Posterior vena cava (tissue), 2 donors: ENCODE measurements at places on chromosomes 6 and 20. TPM values are rescaled to one million over a fixed set of nuclear protein-coding genes. Genes with fewer than 3 reads are reported as not detected.

- no peak for DNase-seq
These were observed 113.7 kb upstream of the F13A1 start for GRCh38 chr6:6434151-6434550.

DNA sequence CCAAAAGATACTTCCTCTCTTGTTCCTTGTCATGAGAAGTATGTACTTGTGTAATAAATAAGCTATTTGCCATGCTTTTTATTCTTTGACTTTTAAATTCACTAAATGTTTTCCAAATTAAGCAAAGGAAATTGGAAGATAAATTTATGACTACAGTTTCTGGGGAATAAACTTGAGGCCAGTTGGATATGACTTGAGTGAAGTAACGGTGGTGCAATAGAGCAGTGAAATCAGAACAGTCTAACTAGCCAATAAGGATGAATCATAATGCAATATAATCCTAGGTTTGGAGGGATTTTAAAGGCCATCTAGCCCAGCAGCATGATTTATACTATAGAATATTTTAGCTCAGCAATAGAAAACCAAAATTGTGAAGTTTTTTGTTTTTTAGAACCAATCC, 183.8 kb upstream of the TCF21 start:
- no peak for DNase-seq

Gene MOCS1
- 27.3 TPM for total RNA-seq

DNA sequence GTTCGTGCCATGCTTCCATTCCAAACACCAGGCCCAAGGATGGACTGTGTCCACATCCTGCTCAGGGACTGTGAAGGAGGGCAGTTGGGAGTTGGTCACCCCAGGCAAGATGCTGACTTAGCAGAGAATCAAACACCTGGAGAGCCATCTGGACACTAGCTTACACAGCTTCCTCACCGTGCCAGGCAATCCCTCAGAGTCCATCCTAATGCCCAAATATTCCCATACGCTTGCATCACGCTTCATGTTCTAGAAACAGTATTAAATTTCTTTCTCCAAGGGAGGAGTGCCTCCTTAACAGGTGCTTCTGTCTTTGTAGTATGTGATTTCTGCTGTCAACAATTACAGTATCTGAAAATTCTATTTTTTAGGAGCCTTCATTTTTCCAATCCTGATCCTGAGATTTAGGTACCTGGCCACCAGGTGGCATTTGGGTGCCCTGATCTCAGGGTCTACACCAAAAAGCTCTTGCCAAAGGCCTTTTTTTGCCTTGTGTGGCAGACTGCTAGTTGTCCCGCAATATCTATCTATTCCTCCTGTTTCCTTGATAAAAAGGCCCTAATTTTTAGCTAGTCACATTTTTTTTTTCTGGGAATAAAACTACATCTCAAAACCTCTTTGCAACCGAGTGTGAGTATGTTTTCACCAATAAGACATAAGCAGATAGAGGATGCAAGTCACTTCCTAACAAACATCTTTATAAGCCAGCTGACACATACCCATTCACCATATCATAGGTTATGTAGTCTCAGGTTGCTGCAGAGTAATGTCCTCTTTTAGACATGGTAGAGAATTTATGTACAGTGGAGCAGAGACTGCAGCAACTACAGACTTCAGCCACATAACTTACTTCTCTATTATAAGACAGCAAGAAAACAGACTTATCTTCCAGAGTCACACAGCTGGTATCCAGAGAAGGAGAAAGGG, 85.0 kb downstream of the PREP start:
- no peak for DNase-seq

Gene C6orf15
- total RNA-seq, result not detected

- no peak for DNase-seq
These were observed 877.5 kb downstream of the TFAP2A start for GRCh38 chr6:9537381-9537780.

Gene RRBP1
- total RNA-seq, result 128 TPM

- no peak for DNase-seq
These were observed 727 bp downstream of the MRS2 start for GRCh38 chr6:24403501-24403824.

DNA sequence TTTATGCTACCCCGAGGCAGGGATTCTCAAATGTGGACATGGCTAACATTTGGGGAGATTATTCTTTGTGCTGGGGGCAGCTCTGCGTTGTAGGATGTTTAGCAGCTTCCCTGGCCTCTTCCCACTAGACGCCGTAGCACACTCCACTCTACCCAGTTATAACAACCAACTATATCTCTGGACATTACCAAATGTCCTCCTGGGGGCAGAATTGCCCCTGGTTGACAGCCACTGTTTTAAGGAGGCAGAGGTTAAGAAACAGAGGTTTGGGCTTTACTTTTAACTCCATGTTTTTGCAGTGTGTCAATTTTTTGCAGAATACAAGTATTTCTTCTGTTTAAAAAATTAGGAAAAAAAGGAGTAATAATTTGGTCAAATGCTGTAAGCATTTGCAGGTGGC, 56.2 kb upstream of the BMP6 start:
- DNase-seq, result no peak

- no peak for DNase-seq
These were observed 41.6 kb downstream of the NFATC2 start for GRCh38 chr20:51500936-51501335.

Gene SPATA2
- 4.5 TPM for total RNA-seq

DNA sequence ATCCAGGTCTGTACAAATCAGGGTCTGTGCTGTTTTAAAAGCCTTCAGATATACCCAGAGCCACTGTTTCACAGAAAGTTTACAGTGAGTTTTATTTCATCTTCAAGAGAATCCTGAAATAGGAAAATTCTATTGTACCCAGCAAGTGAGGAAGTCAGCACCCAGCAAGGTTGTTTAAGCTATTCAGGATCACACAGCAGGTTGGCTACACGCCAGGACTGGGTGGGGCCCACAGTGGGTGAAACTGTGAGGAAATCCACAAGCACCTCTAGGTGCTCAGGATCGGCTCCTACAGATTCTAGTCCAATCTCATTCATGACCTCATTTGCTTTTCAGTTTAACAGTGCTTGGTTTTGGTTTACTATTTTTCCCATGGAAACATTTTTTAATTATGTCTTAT, 128.9 kb downstream of the SYNDIG1 start:
- no peak for DNase-seq

DNA sequence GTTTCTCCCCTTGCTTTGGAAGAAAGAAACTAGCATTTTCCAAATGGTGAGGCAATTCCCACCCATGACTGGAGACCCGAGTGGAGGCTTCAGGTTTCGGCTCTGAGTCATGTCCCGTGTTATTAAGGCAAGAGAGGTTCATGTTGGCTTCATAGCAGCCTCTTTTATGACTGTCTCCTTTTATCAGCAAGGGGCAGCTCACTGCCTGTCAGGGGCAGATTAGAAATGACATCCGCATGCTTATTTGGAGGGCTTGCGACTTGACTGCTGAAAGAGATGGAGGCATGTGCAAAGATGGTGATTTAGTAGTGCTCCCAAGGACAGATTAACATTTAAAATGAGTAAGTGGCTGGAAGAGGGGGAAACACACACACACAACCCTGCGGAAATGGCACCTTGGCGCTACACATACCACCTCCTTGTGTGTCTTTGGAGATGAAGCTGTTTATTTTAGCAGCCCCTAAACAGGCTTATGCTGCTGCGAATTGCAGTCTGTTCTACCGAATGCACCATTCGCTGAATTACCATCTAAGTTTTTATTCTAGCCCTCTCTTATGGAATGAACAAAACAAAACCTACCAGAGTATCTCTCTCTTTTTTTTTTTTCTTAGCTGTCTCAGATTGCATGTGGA, 52.1 kb upstream of the VSTM2L start:
- no peak for DNase-seq

Gene TGM2
- 442 TPM for total RNA-seq

Gene C6orf58
- not detected for total RNA-seq

Gene WFDC12
- not detected for total RNA-seq

- no peak for DNase-seq
These were observed 78.4 kb downstream of the GMPR start for GRCh38 chr6:16316741-16317251.

Gene CDK19
- 12.7 TPM for total RNA-seq

GRCh38 chr6:35432291-35432690, 19.8 kb upstream of the FANCE start:
- DNase-seq, result no peak
